ENCODE measurements at places on chromosomes 11 and 22.

DNA sequence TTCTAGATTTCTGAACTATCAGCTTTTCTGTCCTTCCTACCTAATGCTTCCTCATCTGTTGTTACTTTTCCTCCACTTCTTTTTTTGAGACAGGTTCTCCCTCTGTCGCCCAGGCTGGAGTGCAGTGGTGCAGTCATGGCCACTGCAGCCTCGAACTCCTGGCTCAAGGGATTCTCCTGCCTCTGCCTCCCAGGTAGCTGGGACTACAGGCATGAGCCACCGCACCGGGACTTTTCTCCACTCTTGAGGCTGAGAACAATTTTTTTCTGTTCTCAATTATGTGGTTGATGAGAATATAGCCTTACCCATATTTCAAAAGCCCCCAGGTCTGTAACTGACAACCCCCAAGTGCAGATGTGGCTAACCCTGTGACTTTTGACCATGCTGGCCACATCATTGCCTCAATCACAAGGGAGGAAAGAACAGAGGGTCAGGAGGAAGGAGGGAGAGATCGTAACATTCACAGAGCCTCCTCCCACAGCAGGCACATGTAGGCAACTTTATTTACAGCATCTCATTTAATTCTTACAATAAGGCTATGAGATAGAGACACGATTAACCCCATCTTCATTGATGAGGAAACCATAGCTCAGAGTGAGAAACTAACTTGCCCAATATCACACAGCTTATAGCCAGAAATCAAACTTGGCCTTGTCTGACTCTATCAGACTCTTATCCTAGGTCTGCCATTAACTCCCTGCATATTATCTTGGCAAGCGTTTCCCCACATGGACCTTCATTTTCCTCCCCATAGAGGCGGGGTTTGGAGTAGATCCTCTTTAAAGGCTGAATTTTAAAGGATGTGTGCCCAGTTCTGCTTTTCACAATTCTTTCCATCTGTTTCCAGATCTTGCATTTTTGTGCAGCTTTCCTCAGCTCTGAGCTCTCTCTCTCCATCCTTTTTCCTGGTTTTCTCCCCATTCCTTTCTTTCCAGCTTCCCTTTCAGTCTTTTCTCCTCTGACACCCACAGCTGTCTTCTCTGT lies 9.6 kb downstream of the POU2F3 start:
- no peak for DNase-seq

DNA sequence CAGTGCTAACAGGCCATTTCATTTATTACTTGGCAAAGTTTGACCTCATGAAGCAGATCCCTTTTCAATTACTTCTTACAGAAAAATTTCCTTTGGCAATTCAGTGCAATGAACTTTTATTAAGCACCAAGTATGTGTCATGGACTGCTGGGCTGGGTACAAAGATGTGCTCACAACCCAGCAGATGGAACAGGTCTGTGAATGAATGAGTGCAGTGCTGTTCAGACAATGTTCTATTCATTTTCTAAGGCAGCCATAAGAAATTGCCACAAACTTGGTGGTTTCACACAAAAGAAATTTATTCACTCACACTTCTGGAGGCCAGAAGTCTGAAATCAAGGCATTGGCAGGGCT lies 428.5 kb downstream of the SOX6 start:
- DNase-seq: no peak

DNA sequence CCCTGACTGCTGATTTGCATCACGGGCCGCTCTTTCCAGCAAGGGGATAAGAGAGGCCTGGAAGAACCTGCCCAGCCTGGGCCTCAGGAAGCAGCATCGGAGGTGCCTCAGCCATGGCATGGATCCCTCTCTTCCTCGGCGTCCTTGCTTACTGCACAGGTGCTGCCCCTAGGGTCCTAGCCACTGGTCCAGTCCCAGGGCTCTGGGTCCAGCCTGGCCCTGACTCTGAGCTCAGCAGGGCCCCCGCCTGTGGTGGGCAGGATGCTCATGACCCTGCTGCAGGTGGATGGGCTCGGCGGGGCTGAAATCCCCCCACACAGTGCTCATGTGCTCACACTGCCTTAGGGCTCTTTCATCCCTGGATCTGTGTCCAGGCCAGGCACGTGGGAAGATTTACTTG lies 7.0 kb upstream of the IGLL5 start:
- DNase-seq: no peak

DNA sequence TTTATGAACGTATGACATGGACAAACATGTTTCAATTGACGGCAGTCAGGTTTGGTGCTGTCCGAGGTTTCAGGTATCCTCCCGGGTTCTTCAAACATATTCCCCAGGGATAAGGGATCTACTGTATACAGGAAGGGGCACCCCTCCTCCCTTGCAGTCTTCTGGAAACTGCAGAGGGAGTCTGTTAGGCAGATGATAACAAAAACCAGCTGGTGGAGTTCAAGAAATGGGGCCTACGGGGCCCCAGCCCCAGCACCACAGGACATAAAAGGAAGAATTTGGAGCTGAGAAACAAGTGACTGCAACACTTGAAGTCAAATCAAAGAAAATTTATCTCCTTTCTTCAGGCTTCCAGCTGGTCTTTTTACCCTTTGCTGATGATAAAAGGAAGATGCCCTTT lies 32.1 kb downstream of the SNU13 start:
- DNase-seq: no peak

GRCh38 chr11:130547761-130548490 lies 99.5 kb downstream of the ADAMTS15 start:
- DNase-seq: no peak
